Gastroesophageal sphincter (tissue), 4 donors: ENCODE measurements at places on chromosomes 6 and 20. TPM values are rescaled to one million over a fixed set of nuclear protein-coding genes. Genes with fewer than 3 reads are reported as not detected.
A peak's percentile ranks its signal among the peaks of the same experiment; 100 is the strongest.

Gene DDX43
- total RNA-seq, result 0.62 TPM

Gene RAMACL
- 2.5 TPM for total RNA-seq

DNA sequence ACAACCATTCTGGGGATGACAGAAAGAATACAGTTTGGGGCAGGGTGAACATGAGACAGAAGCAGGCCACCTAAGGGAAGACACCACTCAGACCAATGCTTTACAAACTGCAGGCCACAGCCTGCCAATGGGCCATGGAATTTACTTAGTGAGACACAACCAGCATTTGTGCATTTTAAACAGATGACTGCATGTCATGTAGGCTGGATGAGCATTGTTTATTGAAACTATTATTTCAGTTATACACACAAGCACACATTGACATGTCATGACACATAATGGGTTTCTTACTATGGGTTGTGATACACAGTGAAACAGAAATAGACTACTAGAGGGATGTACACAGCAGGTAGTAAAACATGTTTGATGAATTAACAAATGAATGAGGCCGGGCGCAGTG is 8.0 kb downstream of the PGM3 start:
- ATAC-seq, result no peak

GRCh38 chr20:19934792-19935491 is 82.2 kb upstream of the NAA20 start:
- peak; percentile 54 for ATAC-seq

DNA sequence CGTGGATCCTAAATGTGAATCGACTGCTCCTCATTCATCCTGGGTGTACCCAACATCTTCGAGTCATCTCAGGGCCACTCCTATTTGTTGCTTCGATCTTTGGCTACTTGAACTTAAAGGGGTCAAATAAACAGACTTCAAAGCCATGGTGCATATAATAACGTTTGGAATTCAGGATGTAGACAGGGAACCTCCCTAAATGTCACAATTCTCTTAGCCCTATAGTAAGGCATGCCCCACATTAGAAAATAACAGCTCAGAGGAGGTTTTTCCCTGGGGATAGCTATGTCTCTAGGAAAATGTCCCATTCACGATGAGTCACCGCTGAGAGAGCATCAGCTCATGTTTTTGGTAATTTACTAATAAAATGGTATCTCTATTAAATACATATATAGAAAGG is 54.8 kb upstream of the BMP6 start:
- no peak for ATAC-seq

- ATAC-seq, result no peak
These were observed 190.2 kb downstream of the BACH2 start for GRCh38 chr6:90106449-90106848.

DNA sequence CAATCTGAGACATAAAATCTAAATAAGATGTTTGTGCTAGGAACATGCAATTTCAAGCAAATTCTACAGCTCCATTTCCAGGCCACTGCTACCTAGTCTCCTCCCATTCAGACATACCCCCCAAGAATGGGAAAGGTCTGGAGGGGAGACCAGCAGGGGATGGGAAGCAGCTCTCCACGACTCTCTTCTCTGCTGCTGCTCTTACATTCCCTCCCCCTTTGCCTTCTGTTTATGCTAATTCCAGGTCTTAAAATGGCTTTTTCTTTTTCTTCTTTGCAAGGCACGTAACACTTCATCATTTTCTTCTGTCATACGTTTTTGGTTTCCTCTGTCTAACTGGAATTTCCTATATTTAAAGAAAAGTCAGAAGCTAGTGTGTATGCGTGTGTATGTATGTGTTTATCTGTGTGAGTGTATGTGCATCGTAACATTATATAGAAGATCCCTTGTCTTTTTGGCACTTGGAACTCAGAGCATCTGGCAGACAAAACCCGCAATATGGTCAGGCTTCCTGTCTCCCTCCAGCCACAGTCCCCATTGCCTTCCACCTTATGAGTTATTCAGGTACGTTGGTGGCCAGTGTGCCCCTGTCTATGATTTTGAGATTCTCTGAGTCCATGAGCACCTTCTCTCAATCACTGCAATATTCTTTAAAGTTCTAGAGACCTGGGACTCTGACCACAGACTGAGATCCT is 493.7 kb downstream of the BTBD3 start:
- ATAC-seq, result no peak

DNA sequence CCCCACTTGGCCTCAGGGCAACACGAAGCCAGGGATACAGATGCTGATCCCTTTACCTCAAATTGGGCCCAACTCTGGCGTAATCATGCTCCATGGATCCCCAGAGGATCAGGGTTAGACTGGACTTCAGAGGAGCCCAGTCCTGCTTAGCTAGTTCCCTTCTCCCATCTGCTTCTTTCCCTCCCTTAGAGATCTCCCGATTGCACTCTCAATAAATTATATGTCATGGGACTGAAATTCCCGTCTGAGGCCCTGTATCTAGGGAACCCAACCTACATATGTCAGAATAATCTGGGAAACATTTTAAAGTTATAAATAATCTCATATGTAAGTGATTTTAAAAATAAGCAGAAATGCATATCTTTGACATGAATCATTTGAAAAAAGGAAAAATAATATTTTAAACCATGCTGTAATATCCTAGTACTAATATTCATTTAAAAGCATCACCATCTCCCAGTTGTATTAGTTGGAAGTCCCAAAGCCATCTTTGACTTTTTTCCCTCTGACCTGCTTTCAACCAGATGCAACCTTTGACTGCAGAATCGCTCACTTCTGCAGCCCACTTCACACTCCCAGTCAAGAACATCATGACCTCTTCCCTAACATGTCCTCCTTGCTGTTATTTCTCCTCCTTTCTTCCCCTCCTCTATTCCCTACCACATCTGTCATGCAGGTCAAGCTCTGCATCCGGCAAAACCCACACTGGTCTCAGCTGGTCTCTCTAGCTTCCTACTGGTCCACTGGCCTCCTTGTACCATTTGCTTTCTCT is 393.6 kb downstream of the BTBD3 start:
- ATAC-seq, result no peak

GRCh38 chr6:44967481-44967880 is 360.6 kb upstream of the RUNX2 start:
- ATAC-seq, result no peak

Gene RAET1L
- 0.62 TPM for total RNA-seq

Gene SYS1
- 29.3 TPM for total RNA-seq

Gene SRF
- total RNA-seq, result 92.6 TPM

DNA sequence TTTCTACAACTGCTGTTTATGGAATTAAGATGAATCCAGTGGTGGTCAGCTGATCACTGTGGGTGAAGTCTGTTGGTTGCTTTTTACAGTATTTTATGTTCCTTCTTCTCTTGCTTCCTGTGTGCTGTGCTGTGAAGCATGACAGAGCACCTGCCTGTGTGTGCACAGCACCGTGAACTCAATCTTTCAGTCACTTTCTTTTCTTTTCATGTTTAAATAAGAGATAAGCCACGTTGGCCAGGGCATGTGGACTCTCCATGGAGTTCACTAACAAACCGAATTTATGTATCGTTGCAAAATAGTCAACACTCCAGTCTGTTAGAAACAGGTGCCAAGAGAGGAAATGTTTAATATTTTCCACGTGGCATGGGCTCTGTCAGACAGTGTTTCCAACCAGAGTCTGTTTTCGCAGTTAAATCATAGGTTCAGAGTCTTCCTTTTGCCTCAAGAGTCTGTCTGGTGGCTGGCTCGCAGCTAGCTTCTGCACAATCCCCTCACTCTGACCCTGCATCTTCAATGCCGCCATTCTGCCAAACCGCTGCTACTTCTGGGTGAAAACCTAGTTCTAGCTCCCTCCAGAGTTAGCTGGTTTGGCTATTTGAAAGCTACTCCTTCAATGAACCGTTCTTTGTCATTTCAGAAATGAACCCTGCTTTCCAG is 73.2 kb downstream of the QRSL1 start:
- ATAC-seq, result no peak

GRCh38 chr6:54681987-54682386 is 164.6 kb upstream of the FAM83B start:
- ATAC-seq, result no peak

DNA sequence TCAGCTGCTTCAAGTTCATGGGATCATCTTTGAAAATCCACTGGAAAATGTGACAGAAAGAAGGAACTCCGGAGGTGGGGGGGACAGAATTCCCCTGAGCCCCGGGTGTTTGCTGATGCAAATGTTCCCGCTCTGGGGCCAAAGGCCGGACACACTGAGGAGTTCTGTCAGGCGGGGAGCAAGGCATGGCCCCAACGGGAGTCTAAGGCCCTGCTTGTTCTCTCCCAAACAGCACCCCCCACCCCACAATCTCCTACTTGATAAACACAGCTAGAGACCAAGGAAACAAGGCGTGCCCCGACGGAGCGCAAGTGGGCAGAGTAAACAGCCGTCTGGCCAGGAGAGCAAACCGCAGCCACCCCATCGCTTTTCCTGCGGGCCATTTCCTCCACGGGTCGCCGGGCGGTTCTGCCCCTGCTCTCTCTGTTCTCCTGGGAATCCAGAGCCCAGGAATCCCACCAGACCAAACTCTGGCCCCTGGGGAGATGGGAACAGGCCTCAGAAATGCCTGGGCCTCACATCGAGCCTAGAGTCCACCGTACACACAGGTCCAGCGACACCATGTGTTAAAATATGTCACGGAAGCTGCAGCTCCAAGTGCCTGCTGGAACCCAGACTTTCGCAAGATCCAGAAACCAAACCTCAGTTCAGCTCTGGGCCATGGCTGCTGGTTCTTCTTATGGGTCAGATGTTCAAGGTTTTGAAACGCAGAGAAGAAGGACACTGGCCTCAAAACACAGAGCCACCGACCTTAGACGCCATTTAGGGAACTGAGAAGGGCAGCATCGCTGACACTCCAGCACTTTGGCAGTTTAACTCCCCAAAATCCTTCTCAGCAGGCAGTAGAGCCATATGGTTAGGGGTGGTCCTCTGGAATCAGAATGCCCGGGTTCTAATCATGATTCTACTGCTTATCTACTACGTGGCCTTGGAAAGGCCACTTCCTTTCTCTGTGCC is 104.2 kb downstream of the PREX1 start:
- peak; percentile 29 for ATAC-seq

- no peak for ATAC-seq
These were observed 202.0 kb upstream of the GMDS start for GRCh38 chr6:2447318-2447920.

DNA sequence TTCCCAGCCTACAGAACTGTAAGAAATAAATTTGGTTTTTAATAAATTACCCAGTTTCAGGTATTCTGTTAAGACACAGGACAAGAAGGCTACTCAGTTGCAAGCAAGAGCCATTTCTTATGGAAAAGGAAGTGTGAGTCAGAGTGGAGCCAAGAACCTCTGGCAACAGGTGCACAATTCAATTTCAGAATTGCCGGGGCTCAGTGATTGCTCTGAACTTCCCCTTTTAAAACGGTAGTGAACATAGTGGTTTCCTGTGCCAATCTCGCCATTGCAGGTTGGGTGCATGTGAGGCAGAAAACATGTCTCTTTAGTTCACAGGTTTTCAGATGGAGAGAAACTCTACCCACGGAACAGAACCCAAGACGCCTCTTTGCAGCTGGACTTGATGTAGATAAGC is 16.4 kb downstream of the PIGT start:
- ATAC-seq, result no peak

Gene WASF1
- total RNA-seq, result 23.6 TPM

DNA sequence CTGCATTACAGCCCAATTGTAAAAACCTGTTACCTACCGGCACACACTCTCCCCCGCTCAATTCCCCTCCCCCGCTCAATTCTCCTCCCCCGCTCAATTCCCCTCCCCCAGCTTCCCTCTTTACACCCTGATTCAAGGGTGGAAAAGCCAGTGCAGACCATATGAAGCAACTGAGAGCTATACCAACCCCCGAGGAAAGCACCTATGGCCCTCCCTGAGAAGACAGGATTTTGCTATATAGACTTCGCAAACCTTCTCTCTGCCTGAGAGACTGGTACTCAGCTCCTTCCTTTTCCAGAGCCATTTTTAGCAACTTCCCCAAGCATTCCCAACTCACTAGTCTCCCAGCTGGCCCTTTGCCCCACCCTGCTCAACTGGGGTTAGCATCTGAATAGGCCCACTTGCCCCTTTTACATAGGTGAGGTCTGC is 7.6 kb downstream of the GNAS-AS1 start:
- ATAC-seq, result no peak

DNA sequence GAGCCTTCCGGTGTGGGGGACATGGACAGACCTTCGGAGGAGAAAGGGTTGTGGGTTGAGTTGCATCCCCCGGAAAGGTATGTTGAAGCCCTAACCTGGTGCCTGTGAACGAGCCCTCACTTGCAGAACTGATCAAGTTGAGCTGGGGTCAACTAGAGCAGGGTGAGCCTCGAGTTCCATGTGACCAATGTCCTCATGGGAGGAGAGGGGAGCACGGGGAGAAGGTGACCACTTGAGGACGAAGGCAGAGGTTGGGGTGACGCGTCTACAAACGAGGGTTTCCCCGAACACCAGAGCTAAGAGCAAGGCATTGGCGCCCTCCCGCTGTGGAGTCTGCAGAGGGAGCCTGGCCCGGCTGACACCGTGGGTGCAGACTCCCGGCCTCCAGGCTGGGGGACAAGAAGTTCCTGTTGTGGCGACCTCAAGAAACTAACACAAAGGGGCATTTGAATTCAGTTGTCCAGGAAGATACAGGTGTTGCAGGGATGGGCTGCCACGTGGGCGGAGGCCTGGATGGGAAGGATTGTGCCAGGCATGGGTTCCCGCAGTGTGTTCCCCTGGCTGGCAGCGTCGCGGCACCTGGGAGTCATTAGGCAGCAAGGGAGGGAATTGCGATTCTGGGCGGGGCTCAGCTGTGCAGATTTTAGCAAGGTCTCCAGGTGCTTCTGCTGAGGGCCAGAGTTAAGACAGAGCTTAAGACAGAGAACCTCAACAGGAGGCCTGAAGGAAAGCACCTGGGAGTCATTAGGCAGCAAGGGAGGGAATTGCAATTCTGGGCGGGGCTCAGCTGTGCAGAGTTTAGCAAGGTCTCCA is 20.4 kb upstream of the UNC93A start:
- no peak for ATAC-seq

GRCh38 chr6:106356378-106356777 is 4.1 kb upstream of the CRYBG1 start:
- ATAC-seq, result no peak

Gene CCM2L
- 6.4 TPM for total RNA-seq

Gene RAD21L1
- total RNA-seq, result not detected
